ENCODE measurements at places on chromosomes 1 and 21. TPM values are rescaled to one million over a fixed set of nuclear protein-coding genes. Genes with fewer than 3 reads are reported as not detected.

OTUD3 gene
- total RNA-seq = 8.8 TPM

OVAAL gene
- not detected for total RNA-seq

SLC25A34 gene
- 3.0 TPM for total RNA-seq

- no peak overlapping the region for H3K27ac ChIP-seq
- no peak for DNase-seq
- H3K4me3 ChIP-seq = no peak overlapping the region
- no peaks in the 10 kb centered on the region for H3K36me3 ChIP-seq
- peaks cover 36% of the 10 kb centered on the region for H3K4me1 ChIP-seq
- H3K27me3 ChIP-seq = no peaks in the 10 kb centered on the region
Observed at GRCh38 chr21:33687634-33688033, 45.3 kb downstream of the ITSN1 start.

- no peaks in the 10 kb centered on the region for H3K27me3 ChIP-seq
- H3K4me1 ChIP-seq = peaks cover 30% of the 10 kb centered on the region
- H3K36me3 ChIP-seq = no peaks in the 10 kb centered on the region
Observed at GRCh38 chr1:234840253-234840652, 230.3 kb upstream of the IRF2BP2 start.

DNA sequence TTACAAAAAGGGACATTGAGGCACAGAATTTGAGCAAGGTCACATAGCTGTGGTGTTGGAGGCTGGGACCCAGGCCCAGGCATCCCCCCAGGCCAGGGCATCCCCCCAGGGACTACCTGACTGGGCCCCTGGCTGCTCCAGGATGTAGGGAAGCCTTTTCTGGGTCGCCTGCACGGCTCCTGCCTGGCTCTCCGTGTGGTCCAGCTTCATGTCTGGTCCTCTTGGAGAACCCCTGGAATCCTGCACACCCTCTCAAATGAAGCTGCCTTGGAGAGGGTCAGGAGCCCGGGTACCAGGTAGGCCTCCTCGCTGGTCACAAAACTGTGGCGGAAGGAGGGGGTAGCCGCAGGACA is 919 bp upstream of the CELSR2 start:
- peak; percentile 48 for DNase-seq
- H3K27me3 ChIP-seq = no peaks in the 10 kb centered on the region
- no peaks in the 10 kb centered on the region for H3K36me3 ChIP-seq
- H3K27ac ChIP-seq = no peak overlapping the region
- H3K4me3 ChIP-seq = no peak overlapping the region

DNA sequence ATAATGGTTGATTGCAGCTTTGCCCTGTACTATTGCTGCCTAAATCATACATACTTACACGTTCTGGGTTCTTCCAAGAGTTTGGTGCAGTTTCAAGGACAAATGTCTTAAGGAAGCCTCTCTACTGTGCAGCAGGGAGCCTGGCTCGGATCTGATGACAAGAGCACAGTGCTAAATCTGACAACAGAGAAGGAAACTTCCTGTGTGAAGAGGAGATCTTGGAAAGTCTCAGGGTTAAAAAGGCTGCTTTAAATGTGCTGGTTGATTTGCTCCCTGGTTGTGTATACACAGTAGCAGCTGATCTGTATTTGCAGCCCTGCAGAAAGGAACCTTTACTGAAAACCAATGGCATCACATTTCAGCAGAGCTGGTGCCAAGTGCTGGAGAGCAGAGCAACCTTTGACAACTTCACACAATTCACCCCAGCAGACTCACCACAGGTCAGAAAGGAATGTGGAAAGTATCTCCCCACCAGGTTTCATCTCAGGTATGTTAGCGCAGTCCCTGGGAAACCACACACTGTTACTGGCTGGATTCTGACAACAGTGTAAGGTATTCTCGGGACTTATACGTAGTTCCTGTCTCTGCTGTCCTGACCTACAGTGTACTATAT is 355.0 kb upstream of the ESRRG start:
- H3K27me3 ChIP-seq = no peaks in the 10 kb centered on the region
- no peak overlapping the region for H3K27ac ChIP-seq
- no peaks in the 10 kb centered on the region for H3K36me3 ChIP-seq
- H3K4me3 ChIP-seq = no peak overlapping the region
- DNase-seq = no peak

- H3K27ac ChIP-seq = no peak overlapping the region
- no peaks in the 10 kb centered on the region for H3K27me3 ChIP-seq
- no peak overlapping the region for H3K4me3 ChIP-seq
- no peak for DNase-seq
- peaks cover 3% of the 10 kb centered on the region for H3K4me1 ChIP-seq
Observed at GRCh38 chr1:11940260-11940921, 5.9 kb downstream of the PLOD1 start.

DNA sequence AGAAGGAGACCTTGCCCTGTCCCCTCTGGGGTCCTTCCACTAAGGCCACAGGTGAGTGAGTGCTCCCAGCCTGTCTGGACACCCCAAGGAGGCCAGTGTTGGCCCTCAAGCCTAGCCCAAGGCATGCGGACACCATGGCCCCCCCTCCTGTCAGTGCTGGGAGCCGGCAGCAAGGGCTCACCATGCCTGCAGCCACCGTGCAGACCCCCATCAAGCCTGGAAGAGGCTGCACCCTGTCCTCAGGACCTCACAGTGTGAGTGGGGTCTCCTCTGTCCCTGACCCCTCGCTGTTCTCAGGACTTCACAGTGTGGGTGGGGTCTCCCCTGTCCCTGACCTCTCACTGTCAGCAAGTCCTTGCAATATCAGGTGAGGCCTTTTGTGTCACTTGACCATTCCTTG is 33.2 kb upstream of the PRSS38 start:
- no peak for DNase-seq
- no peaks in the 10 kb centered on the region for H3K27me3 ChIP-seq
- peaks cover 11% of the 10 kb centered on the region for H3K4me1 ChIP-seq
- H3K36me3 ChIP-seq = peaks cover 9% of the 10 kb centered on the region
- no peak overlapping the region for H3K27ac ChIP-seq

DNA sequence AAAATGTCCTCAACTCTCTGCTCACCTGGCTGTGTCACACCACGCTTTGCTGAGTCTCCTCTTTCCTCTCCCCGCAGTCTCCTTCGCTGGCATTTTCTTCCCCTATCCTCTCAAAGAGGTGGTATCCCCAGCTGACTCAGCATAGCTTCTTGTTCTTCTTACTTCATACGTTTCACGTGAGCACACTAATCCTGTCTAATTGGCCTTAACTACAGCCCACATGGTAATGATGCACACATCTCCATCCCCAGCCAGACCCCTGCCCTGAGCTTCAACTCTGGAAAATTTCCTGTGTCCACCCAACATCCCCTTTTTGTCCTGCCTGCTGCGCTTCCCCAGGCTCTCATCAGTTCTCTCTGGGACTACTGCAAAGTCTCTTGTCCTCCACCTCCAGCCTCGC is 169.8 kb downstream of the TTLL7 start:
- no peak overlapping the region for H3K27ac ChIP-seq
- no peak for DNase-seq
- no peak overlapping the region for H3K4me3 ChIP-seq
- H3K36me3 ChIP-seq = no peaks in the 10 kb centered on the region
- no peaks in the 10 kb centered on the region for H3K27me3 ChIP-seq
- no peaks in the 10 kb centered on the region for H3K4me1 ChIP-seq

DNA sequence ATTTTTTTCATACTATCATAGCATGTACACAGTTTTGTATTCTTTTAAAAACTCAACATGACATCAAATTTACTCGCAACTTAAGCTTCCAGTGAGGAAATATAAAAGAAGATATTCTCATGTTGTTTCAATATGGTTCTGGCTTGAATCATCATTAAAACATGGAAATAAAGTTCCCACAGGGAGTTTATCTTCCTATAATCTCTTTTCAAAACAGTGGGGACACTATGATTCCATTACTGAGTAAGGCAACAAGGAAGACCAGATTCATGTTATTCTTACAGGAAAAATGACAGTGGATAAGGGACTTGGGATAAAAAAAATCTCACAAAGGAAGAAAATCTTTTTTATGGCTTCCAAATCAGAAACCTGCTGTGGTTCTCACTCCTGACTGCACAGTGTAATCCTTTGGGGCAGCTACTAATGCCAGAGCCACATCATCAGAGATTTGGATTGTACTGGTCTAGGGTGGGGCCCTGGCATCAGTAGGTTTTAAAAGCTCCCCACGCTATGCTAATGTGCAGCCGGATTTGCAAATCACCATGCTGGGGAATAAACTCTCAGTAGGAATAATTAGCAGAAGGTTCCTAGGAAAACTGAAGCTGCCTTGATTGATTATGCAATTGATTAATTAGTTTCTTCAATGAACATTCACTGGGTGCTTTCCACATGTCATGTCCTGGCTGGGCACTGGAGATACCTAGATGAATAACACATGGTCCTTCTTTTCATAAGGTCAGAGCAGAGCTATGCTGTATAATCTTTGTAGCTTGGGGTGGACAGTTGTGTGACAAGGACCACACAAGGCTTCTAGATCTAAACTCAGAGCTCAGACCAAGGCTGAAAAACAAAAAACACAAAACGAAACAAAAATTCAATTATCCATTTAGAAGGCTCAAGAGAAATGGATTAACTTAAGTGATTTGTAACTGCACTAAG is 71.1 kb upstream of the C8B start:
- H3K36me3 ChIP-seq = no peaks in the 10 kb centered on the region
- DNase-seq = no peak
- no peaks in the 10 kb centered on the region for H3K4me1 ChIP-seq
- H3K27me3 ChIP-seq = no peaks in the 10 kb centered on the region

GRCh38 chr1:119045096-119045746 is 57.1 kb upstream of the TBX15 start:
- no peaks in the 10 kb centered on the region for H3K27me3 ChIP-seq
- no peak for DNase-seq
- H3K4me1 ChIP-seq = no peaks in the 10 kb centered on the region

- no peaks in the 10 kb centered on the region for H3K4me1 ChIP-seq
- no peak overlapping the region for H3K4me3 ChIP-seq
- H3K36me3 ChIP-seq = no peaks in the 10 kb centered on the region
Observed at GRCh38 chr1:208665936-208666335, 421.8 kb upstream of the PLXNA2 start.
